H4 (cell line): ENCODE measurements at places on chromosomes 4 and X. TPM values are rescaled to one million over a fixed set of nuclear protein-coding genes. Genes with fewer than 3 reads are reported as not detected.

GRCh38 chrX:45011131-45011530 is 138.1 kb downstream of the KDM6A start:
- no peak for DNase-seq

The MAGED4 gene
- 6.2 and 17.3 TPM in 2 replicates for total RNA-seq

GRCh38 chr4:53674903-53675302 is 83.6 kb upstream of the LNX1 start:
- DNase-seq, result no peak

DNA sequence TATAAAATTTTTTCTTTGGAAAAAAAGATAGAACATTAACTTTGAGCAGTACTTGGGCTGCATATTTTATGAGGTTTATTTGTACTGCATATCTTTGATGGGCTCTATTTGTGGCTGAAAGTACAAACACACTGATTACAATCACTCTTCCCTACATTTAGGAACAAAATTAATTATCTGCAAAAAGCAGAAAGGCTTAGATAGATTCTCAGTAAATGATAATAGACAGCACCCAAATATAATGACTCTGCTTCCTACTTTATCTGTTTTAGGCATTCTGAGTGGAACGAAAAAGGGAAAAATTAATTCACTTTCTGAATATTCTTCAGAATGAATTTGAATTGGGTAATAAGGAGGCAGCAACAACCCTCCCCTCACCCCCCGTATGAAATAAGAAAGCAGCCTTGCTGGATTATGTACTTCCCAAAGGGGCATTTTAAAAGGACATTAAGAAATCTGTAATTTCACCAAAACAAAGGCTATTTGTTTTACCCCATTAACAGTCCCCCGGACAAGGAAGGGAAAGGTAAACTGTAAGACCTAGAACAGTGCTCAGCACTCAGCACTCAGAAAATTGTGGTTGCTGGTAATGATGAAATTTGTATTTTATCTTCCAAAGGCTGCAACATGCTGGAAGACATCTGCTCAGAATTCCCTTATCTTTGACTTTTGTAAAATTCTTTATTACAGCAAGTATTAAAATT is 242.6 kb downstream of the GPC3 start:
- DNase-seq, result no peak

DNA sequence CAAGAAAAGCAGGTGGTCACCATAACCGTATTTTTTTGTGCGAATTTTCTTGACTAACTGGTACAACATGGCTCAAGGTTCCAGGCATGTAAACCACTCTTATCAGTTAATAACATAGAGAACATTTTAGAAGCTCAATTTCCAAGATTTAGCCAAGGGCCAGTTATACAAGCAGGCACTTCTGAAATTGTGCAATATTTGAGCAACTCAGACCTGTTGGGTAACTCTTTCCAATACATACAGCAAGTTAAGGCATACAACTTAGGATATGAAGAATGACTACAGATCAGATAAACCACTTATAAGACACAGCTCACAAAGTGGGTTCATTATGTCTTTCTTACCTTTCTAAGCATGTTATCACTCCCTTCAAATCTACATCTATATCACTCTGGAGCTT is 43.9 kb downstream of the ZNF280C start:
- DNase-seq, result no peak

GRCh38 chrX:323721-324628 is 5.4 kb upstream of the GTPBP6 start:
- peak; percentile 90 for DNase-seq

The SMARCA1 gene
- total RNA-seq, result 40.3 and 48.5 TPM in 2 replicates

The FDCSP gene
- total RNA-seq, result 0.45 and 3.6 TPM in 2 replicates

GRCh38 chrX:154142950-154143745 is 895 bp upstream of the OPN1LW start:
- no peak for DNase-seq

- DNase-seq, result no peak
These were observed 3.1 kb upstream of the C4orf17 start for GRCh38 chr4:99507762-99508161.

- no peak for DNase-seq
These were observed 2.4 kb downstream of the SPRY1 start for GRCh38 chr4:123398853-123399626.

DNA sequence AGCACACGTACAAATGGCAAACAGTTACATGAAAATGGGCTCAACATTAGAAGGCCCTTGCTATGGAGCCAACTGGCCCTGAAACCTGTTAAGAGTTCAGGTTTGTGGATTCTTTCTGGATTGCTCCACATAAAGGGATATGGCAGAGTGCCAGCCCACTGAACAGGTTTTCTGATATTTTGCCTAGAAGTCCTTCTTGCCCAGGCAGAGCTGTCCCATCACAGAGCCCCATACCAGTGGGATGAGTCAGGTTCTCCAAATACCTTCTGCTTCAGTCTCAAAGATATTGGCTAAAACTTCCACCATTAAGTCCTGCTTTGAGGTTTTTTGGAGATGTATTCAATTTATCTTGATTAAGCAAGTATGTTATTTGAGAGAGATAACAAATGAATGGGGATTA is 146.8 kb upstream of the IL1RAPL2 start:
- DNase-seq, result no peak

The KCND1 gene
- total RNA-seq, result 0.12 TPM in 1 of 2 replicates, not detected in the other

The LINC00632 gene
- total RNA-seq, result 0.54 and 1.5 TPM in 2 replicates

The TMEM156 gene
- 1.3 and 2.7 TPM in 2 replicates for total RNA-seq
